ENCODE measurements at places on chromosomes 7 and 10.

DNA sequence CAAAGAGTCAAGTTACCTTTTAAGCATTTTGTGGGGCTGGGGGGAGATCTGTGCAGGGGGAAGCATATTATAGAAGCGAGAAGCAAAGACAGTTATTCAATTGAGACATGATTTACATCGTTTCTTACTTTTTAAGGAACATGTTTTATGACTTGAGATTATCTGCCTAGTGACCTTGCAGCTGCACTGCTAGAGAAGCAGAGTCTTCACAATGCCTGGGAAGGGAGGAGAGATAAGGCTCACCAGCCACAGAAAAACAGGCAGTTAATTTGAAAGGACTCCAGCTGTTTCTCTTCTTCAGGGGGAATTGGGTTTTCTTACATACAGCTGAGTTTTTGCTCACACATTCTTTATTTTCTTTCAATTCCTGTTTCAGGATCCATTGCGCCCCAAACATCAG is 31.0 kb downstream of the PHYH start:
- no peak for DNase-seq

DNA sequence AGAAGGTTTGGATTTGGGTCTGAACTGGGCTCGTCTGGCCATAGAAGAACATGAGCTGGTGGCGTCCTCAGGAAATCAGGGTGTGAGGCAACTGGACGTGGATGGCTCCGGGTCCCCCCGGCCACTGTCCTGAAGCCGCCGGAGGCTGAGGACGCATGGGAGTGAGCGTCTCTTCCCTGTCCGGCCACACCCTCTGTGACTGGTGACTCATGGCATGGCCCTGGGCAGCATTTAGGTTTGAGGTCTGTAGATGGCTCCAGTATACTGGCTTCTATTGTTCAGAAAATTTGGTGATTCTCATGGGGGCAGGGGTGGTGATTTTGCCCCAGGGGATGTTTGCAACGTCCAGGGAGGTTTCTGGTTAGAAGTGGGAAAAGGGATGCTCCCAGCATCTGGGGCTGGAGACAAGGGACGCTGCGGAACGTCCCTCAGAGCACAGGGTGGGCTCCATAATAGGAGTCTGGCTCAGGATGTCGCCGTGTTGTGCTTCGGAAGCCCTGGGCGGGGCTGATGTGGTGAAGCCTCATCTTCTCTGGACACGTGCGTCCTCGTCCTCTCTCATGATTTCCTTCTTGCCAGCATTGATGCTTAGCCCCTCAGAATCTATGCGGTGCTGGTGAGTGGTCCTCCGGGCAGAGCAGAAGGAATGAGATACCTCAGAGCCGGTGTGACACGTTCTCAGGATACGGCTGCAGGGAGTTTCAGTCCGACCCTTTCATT is 49.9 kb downstream of the PITRM1 start:
- DNase-seq, result no peak

GRCh38 chr7:28349637-28350036 is 62.7 kb upstream of the CREB5 start:
- DNase-seq, result no peak

- DNase-seq, result peak; percentile 13
Measured at GRCh38 chr10:113788604-113789083, 37.2 kb downstream of the PLEKHS1 start.

GRCh38 chr10:130111852-130112180 is 1.2 kb upstream of the C10orf143 start:
- DNase-seq, result no peak

- no peak for DNase-seq
Measured at GRCh38 chr7:146720195-146720594, 603.6 kb downstream of the CNTNAP2 start.

DNA sequence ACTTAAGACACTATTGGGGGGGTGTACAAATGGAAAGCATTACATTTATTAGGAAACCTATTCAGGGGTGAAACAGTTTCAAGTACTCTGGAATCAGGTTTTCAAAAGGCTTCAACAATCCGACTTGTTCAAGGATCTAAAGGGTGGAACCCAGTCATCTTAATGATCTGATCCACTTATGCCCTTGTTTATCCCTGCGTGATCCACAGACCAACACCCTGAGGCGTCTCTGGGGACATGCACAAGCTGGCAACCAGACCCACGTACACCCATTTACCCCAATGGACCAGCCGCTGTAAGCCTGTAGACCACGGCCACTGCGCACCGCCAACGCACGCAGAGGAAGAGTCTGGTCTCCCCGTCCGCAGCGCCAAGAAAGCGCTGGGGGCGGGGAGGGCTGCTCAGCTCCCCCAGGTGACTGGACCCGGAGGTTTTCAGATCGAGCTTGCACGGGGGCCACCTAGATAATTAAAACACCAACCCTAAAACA is 13.4 kb downstream of the HNRNPF start:
- no peak for DNase-seq

GRCh38 chr10:61871487-61871886 is 30.0 kb upstream of the ARID5B start:
- DNase-seq, result no peak

GRCh38 chr7:129851809-129852208 is 101.0 kb downstream of the UBE2H start:
- no peak for DNase-seq

GRCh38 chr10:54198051-54198450 is 603.0 kb downstream of the PCDH15 start:
- no peak for DNase-seq

DNA sequence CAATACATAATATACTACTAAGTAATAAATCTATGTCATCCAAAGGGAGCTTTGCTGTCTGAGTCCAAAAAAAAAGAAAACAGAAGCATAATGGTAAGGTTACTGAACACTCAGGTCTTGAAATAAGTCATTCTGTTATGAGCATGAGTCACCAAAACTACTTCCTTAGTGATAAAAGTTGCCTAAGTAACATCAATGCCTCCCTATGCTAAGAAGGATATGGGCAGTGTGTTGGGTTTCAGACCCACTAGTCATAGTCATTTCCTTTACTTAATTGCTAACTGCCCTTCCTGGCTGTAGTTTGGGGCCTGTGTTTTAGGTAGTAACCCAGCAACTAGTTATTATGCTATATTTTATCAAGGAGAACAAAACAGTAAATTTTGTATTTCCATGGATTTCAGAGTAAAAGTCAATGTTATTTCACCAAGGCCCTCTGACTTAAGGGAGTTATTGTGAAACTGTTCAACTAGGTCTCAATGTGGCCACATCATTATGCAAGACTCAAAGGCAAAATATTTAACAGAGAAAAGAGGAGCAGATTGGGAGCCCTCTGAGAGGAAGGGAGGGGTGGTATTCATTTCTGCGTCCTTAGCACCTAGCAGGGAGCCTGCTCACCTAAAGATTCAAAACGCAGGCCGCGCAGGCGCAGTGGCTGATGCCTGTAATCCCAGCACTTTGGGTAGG is 11.7 kb upstream of the VIM start:
- peak; percentile 72 for DNase-seq

DNA sequence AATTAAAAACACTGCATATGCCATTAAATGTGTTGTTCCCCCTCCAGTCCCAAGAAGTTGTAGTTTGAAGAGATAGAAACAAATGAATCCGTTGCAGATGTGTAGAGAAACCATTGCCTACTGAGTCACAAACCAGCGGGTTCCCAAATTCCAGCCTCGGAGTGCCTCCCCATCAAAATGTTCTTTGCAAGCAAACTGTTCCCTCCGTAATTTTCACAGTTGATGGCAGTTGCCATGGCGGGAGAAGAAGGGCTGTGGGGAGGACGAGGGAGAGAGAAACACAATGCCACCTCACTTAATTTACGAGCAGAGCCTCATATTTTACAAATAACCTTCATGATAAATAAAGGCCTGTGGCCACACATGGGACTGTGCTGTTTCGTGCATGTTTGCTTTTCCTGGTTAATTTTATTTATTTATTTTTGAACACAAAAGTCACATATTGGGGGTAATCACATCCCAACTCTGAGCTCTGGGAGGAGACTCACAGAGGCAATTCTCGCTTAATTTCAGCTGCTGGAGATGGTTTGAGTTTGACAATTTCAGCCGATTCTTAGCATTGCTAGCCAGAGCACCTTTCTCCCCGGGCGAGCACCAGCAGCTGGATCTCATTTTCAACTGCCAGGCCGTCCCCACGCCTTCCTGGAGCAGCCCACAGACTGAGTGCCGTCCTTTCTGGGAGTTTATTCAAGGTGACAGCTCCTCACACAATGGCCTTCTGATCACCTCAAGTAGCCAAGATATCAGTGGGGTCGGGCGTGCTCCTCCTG is 1084.2 kb downstream of the KCNMA1 start:
- DNase-seq, result no peak

- no peak for DNase-seq
Measured at GRCh38 chr10:33974976-33975478, 640.6 kb upstream of the NRP1 start.

- DNase-seq, result no peak
Measured at GRCh38 chr7:41067576-41067975, 635.3 kb downstream of the INHBA start.

DNA sequence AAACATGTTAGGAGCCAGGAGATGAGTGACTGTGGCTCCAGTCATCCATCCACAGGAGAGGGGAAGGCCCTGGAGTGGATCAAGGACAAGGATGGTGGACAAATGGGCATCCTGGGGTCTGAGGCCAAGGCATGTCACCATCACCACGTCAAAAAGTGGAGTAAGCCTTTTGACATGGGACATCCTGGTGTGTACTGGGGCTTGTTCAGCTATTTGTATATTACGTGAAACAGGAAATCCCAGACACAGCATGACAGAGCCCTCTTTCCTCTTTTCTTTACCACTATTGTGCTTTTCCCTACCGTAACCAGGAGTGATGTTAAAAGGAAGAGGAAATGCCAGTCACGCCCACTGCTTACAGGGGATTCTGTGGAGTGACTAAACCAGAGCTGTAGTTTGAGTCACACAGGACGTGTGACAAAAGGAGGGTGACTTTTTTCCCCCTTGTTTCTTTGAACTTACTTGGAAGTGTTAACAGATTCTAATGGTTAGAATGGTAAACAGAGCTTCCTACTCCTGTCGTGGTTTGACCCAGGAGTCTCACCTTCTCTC is 15.4 kb downstream of the ACSL5 start:
- DNase-seq, result no peak

DNA sequence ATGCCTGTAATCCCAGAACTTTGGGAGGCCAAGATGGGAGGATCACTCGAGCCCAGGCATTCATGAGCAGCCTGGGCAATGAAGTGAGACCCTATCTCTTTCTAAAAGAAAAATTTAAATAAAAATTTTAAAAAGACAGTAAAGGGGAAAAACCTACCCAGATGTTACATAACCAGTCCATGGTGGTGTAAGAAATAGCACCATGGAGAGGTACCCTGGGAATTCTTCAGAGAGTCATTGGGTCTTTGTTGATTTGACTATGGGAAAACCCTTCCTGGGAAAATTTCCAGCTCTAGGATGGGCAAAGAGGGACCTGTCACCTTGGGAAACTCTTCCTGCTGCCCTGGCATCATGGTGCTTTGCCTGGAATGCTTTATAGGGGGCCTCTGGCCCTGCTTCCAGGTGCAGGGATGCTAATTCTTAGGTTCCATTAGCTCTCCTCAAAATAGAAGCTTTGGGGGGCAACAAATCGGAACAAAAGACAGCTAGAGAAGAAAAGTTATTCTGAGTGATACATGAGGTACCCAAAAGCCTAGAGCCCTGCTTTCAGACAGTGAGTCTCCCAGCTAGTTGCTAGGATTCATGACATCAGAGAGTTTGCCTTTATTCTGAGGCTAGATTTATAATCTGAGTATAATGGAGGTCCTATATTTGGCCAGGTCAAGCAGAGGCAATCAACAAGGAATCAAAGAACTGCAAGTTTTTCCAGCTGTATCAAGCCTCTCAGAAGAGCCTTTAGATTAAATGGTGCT is 10.1 kb downstream of the CCDC136 start:
- no peak for DNase-seq

GRCh38 chr10:132405463-132405991 is 8.5 kb downstream of the PWWP2B start:
- no peak for DNase-seq

DNA sequence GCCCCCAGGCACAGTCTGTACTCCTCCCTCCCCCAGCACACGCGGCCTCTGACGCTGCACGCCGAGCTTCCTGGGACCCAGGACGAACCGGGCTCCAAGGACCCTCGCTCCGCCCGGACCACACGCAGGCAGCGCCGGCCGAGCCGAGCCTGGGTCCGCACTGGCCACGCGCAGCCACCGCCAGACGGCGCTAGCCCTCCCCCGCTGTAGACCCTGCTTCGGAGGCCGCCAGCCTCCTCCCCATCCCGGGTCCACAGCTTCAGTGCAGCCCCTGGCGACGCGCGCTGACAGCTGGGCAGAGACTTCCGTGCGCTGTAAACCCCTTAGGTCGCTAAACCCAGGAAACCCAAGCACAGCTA is 936 bp upstream of the TCERG1L start:
- no peak for DNase-seq

DNA sequence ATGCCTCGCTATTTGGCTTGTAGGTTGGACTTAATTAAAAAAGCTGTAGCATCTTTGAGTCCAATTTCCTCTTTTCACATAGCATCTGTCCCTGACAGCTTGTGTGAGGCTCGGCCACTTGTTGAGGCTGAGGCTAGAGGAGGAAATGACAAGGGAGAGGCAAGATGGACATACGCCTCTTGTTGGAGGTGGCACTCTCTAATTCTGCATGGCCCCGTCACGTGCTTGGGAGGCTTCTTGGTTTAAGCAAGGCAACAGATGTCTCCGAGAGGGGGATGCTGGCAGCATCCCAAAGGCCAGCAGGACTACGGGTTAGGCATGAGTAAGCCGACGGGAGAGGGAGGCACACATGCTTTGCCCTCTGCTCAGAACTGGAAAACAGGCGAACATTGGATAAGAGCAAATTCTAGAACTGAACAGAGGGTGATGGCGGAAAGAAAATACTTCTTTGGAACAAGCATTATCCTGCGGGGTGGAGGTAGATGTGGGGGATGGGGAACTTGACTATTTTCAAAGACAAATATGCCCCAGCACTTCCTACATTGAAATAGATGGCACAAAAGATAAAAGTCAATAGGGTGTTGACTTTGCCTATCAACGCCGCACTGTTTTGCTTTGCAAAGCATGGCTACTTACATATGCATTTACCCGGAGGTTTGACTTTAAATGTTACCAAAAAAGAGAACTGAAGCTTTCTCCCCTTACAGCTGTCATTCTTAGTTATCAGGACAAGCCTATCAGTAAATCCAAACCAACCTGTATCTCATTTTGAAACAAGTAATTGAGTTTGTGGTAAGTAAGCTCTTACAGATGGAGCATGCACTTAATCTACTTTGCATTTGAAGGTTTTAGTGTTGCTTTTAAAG is 94.8 kb downstream of the CHN2 start:
- DNase-seq, result no peak

DNA sequence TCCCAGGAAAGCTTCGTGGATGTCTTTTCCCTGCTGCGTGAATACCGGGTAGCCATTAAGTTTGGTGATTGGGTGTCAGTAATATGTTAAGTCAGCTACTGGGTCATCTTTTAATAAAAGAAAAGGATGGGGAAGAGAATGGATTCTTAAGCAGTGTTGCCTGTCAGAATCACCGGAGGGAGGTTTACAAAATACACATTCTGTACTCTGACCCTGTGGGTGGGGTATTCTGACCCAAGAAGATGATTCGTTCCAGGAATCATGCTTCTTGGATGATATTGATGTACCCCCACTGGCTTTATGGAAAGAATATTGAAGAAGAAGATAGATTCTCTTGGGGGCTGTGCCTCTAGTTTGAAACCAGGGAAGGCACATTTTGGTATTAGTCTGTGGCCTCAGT is 18.3 kb downstream of the SGPL1 start:
- DNase-seq, result no peak
